ENCODE measurements at places on chromosomes 6 and 20.

GRCh38 chr6:90003069-90003795 is 109.0 kb downstream of the GJA10 start:
- DNase-seq, result no peak

DNA sequence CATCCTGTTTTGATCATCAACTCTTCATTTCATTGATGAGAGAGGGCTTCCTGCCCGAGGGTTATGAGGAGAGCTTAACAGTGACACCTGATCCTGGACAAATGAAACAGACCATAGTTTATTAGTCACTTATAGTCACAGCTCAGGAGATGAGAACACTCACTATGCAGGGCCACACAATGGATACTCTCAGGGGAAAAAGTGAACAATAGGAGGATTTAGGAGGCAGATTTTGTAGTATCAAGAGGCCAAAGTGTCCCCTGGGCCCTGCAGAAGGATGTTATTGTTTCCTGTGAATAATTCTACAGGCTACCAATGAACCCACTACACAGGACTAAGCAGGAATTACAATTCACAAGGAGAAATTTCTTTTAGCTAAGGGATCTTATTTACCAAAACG is 772.8 kb upstream of the MAN1A1 start:
- no peak for DNase-seq

GRCh38 chr6:158418501-158418900 is 106.2 kb downstream of the TULP4 start:
- DNase-seq, result no peak

- no peak for DNase-seq
Observed at GRCh38 chr20:44400970-44401769, 45.7 kb downstream of the HNF4A start.

DNA sequence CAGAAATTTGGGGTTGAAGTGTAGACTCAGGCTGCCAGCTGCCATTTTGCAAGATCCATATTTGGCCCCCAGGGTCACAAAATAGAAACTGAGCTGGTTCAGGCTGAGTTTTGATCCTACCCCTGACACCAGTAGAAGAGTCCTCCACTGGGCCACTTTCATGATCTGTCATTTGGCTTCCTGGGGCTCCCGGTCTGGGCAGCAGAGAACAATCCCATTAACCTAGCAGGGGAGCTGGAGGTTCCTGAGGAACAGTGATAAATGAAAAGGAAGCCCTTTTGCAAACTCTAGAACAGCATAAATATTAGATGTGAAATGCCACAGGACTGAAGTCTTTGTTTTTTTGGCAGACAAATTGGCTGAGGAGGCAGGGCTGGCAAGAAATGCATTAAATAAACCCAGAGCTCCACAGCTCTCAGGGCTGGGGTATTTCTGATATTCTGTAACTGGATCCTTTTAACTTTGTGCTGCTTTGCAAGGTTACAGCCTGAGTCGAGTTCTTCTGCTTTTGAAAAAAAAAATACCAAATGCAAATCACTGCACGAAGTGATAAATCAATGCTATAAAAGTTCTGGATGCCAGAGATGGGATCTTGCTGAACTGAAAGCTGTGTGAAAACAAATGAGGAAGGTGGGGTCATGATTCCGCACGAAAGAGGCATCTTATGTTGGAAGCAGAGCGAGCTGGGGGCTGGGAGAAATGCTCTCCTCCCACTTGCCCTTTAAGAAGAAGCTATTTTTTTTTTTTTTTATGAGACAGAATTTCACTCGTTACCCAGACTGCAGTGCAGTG is 64.4 kb downstream of the SULF2 start:
- no peak for DNase-seq

DNA sequence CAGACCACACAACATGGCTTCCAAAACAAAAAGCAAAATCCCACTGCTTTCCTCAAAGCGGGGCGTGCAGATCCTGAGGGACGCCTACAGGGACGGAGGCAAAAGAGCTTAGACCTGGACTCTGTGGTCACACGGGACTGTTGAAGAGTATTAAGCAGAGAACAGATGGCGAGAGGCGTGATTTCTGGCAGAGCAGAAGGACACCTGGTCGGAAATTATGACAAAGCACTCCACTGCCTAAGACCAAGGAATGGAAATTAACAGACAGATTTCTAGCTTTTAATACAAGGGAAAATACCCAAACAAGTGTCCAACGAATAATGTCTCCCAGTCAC is 15.4 kb downstream of the CST7 start:
- DNase-seq, result no peak

DNA sequence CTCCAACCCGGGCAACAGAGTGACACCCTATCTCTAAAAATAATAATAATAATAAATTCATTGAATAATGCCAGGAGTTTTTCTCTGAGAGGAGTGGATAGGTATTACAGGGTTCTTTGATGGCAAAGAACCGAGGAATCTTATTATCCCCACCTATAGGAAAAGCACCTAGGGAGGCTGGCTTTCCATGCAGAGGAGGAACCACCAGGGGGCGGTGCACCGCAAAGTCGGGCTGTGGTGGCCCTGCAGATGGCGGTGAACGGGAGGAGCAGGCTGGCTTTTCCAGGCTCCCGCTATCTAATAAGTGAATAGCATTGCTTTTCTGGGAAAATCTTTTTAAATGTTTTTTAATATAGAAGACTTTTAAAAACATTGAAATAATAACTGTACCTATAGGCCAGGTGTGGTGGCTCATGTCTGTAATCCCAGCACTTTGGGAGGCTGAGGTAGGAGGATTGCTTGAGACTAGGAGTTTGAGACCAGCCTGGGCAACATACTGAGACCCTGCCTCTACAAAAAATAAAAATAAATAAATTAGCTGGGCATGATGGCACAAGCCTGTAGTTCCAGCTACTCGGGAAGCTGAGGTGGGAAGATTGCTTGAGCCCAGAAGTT is 864.2 kb downstream of the KIF16B start:
- peak; percentile 17 for DNase-seq

DNA sequence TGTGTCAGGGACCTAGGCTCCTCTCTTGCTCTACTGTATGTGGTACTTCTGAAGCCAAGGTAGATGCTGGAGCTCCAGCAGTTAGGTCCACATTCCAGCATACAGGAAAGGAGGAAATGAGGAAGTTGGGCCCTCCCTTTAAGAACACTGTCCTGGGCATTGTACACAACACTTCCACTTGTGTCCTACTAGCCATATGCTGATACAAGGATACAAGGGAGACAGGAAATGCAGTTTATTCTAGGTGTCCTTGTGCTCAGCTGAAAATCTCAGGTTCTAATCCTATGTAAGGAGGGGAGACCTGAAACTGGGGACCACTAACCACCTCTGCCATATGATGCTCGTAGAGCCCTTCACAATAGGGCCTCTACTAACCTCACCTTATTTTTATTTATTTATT is 4.2 kb downstream of the TRIB3 start:
- DNase-seq, result no peak

- DNase-seq, result no peak
Observed at GRCh38 chr6:11043961-11044711, at the start of gene ELOVL2. Gene ELOVL2, minus strand, starts transcription at chr6:11044305. Its CDS starts 75 bp downstream, at chr6:11044230.

DNA sequence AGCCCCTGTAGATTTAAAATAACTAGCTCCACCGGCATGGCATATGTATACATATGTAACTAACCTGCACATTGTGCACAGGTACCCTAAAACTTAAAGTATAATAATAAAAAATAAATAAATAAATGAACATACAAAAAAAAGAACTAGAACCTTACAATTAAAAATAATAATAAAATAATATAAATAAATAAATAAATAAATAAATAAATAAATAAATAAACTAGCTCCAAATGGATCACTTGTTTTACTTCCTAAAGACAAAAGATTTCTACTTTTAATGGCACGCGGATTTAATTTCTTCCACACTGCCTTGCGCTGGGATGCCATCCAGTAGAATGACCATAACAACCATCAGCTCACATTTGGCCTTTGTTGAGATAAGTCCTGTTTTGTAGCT is 141.0 kb upstream of the NRSN1 start:
- no peak for DNase-seq

DNA sequence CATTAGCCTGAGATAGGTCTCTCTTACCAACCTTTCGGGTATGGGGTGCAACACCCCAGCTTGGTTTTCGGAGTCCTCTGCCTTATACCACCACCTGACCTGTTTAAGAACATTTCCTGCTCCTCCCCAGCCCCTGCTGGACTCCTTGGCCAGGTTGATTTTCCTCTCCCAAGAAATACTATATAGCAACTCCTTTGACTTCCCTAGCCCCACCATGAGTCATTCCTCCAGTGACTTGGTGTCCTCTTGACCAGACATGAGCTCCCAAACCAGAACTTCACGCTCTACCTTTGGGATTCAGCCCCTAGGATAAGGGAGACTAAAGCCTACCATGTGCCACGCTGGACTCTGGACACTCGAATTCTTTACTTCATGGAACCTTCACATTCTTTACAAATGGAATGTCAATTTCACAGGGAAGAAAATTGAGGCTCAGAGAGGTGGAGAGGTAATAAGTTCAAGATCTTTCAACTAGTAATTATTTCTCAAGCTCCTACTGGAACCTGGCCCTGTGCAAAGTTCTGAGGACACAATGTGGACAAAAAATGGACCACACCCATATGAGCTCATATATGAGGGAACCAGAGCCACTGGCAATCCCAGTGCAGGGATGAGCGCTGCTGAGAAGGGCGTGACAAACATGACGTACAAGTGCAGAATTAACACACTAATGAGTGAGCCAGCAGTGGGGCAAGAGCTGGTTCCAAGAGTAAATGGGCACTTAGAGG is 48.2 kb downstream of the SIRPA start:
- DNase-seq, result no peak

- peak; percentile 69 for DNase-seq
Observed at GRCh38 chr20:354298-354977, 7.5 kb downstream of the NRSN2 start.

DNA sequence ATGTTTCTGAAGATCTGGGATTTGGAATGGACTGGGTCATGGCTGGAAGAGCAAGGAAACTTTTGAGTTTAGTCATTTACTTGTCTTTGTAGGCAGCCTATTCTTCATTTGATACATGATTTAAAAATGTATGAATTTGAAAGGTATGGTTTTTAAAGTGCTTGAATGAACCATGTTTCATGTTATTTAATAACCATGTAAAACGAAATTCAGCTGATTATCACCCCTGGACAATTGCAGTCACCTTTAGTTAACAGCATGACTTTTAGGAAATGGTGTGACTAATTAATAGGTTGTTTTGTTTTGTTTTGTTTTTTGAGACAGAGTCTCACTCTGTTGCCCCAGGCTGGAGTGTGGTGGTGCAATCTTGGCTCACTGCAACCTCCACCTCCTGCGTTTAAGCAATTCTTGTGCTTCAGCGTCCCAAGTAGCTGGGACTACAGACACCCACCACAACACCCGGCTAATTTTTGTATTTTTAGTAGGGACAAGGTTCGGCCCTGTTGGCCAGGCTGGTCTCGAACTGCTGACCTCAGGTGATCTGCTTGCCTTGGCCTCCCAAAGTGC is 2.1 kb downstream of the STX11 start:
- DNase-seq, result no peak

- no peak for DNase-seq
Observed at GRCh38 chr6:5215799-5216198, 45.0 kb downstream of the LYRM4 start.

DNA sequence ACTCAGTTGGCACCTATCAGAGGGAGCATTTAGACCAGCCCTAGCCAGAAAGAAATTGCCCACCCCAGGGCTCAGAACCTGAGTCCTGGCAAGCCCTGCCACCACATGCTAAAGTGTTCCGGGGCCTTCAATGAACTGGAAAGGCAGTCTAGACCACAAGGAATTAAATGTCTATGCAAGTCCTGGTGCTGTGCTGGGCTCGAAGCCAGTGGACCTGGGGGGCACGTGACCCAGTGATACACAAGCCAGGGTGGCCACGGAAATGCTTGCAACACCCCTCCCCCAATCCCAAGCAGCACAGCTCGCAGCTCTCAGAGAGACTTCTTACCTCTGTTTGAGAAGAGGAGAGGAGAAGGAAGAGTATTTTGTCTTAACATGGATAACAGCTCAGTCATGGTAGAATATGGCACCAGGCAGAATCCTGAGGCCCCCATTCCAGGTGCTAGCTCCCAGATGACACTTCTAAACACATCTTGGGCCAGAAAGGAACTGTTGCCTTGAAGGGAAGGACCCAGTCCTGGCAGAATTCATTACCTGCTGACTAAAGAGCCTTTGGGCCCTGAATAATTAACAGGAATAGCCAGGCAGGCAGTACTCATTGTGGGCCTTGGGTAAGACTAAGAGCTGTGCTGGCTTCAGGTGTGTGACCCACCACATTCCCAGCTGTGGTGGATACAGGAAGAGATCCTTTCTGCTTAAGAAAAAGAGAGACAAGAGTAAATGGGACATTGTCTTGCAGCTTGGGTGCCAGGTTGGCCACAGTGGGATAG is 111.3 kb downstream of the BTBD9 start:
- DNase-seq, result no peak

DNA sequence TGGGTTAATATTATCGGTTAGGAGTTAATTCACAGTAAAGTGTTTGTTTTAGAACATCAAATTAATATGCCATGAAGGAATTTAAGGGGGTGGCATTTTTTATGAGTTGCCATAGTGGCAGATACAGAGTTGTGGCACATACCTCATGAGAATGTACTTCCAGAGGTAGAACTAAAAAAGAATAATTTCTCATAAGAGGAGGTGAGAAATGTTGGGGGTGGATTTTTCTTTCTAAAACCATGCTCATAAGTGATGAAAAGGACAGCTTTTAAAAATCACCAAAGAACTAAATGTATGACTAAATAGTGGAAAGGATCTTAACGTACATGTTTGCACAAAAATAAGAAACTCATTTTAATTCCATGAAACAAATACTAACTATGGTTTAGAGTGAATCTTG is 58.7 kb downstream of the SHLD1 start:
- DNase-seq, result no peak

GRCh38 chr6:39206250-39206721 is 23.0 kb downstream of the KCNK5 start:
- no peak for DNase-seq

DNA sequence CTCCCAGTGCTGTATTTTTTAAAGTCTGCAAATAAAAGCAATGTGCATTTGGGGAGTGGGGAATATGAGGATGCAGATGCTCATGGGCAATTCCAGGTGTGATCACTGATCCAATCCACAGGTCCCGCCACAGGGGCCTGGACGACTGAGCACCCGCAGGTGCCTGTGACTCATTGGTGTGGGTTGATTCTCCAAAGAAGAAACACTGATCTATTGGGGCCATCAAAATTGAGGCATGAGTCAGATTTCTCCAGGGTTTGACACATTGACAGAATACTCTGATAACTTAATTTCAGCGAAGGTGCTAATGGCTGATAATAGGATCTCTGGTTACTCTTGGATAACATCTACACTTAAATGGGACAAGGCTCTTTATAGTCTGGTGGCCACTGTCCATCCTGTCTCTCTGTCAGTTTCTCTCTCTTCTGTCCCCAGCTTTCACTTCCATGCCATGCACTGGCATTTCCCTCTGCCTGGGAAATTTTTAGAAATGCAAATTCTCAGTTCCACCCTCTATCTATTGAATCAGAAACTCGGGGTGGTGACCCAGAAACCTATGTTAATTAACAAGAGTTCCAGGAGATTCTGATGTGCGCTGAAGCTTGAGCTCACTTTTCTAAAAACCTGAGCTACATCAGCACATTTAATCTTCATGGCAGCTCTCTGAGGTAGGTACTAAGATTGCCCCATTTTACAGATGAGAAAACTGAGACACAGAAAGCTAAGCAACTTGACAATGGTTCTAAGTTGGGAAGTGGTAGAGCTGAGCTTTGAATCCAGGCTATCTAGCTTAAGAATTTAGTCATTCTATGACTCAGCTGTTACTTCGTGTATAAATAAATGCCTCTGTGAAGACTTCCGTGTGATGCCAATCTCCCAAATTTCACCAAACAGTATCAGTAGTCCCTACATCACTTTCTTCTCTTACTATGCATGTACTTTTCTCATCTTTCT is 10.2 kb upstream of the RCAN2 start:
- no peak for DNase-seq

Measured in CD8-positive, alpha-beta T cell (primary cell).